Activated CD4-positive, alpha-beta T cell treated with anti-CD3 and anti-CD28 coated beads for 24 hours (primary cell): ENCODE measurements at places on chromosomes 1 and 21.

- no peak for DNase-seq
Observed at GRCh38 chr1:18511149-18511873, 30.6 kb downstream of the KLHDC7A start.

DNA sequence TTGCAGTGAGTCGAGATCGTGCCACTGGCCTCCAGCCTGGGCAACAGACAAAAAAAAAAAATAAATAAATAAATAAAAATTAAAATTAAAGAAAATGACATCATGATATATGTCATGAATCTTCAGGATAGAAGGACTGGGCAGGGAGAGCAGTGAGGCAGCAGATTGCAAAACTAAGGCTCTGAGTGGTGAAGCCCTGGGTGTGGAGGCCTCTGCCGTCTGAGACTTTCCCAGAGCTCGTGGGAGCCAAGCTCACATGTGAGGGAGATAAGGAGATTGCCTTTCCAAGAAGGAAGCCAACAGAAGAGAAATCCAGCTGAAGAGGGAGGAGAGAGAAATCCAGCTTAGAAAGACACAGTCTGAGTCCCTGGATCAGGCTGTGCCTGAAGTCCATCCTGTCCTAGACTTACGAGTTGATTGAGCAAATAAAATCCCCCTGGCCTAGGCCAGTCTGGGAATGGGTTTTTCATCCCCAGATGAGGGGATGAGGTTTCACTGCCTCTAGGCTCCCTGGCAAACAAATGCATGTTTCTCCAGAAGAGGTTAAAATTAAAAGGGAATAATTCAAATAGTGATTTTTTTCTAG, 142.0 kb upstream of the IGSF21 start:
- no peak for DNase-seq

DNA sequence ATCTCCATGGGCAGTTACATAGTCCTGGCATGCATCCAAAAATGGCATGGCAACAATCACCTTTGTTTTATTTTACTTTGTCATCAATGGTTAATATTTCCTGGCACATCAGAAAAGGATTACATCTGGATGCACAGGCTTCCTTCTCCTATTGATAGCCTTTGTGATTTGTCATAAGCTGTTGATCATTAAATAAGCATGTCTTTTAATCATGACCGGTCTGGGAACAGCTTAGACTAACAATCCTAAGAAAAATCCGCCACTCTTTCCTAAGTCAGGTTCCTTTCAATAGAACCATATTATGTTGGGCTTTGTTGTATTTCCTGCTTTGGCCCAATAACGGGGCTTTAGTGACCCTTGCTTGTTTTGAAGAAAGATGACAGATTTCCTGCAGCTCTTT, 330.6 kb downstream of the DUSP10 start:
- no peak for DNase-seq

- no peak for DNase-seq
Observed at GRCh38 chr1:64543831-64544230, 73.9 kb downstream of the CACHD1 start.

DNA sequence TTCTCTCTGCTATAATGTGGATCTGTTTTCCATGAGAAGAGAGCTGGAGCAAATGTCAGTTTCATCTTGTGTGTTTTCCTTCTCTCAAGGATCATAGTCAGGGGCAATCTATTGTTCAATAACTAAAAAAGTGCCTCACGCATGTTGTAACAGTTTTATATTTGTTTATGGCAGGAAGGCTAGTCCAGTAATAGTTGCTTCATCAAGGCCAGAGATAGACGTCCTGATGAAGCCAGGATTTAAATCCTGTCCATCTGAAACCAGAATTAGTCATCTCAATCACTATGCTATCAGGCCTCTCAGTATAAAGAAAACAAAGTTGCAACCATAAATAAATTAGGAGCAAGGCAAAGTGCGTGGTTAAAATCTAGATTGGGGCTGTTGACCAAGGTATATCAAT, 30.2 kb upstream of the DUSP10 start:
- DNase-seq, result no peak

- no peak for DNase-seq
Observed at GRCh38 chr1:31483012-31483946, 70.3 kb downstream of the SERINC2 start.

GRCh38 chr1:35708441-35708921, 10.2 kb downstream of the C1orf216 start:
- DNase-seq, result no peak

- no peak for DNase-seq
Observed at GRCh38 chr1:169107603-169108208, 1.2 kb downstream of the ATP1B1 start.

DNA sequence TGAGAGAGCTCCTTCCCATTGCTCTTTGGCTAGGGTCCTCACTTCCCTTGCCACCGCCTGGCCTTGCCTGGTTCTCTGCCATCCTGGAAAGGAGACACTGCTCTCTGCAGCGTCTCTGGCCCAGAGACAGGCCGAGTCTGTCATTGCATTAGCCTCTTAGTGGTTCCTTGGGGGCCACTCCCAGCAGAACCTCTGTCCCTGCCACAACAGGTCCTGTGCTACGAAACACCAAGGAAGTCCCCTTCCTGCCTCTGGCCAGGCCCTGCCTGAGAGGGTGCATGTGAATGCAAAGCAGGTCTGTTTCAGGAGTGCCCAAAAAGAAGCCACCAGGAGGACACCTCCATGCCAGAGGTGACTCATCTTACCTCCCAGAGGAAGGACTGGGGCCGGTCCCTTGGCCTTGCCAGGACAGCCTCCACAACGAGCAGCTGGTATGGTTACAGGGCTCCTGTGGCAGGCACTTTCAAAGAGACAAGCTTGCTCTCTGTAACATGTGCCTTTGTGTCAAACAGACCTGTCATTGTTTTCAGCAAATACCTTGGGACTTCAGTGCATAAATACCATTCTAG, 59.6 kb downstream of the VPS26C start:
- DNase-seq, result no peak

DNA sequence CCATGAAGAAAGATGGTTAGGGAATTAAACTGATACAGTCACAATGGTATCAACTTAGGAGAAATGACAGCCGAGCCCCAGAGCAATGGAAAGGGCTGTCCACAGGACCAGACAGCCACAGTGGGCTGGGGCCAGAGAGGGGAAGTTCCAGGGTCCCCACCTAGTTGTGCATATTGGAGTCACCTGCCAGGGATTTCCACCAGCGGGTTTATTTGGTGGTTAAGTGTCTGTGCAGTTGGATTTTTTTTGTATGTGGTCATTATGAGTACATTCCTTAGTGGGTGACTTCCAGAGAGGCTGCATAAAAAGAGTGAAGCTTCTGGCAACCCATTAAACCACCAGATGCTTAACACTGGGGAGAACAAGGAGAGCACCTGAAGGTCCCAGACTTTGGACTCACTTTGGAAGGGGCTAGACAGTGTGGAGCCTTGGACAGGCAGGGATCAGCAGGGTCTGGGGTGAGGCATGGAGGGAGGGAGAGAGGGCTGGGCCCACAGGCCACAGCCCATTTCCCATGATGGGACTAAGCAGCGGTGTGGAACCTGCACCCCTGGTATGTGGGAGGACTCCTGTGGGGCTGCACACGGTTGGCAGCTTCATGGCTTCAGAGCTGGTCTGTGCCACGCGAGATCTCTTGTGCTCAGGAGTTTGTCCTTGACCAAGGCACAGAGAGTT, 7.8 kb upstream of the PTTG1IP start:
- no peak for DNase-seq

- DNase-seq, result no peak
Observed at GRCh38 chr1:244759158-244759557, 76.3 kb upstream of the COX20 start.

DNA sequence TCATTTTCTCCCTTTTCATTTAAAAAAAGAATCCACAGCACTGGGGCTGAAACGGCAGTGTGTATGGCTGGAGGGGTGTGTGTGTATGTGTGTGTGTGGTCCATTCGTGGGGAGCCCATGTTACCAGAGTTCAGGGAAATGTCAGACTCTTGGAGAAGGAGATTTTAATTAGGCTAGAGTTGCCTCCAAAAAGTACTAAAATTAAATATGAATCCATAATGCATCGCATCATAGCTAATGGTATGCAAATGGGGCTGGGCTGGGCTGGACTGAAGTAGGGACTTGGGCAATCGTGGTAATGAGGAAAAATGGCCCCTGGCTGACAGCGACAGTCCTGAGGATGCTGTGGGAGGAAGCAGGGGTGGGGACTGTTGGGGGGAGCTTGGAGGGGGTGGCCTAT, 24.8 kb downstream of the GRIK3 start:
- no peak for DNase-seq

GRCh38 chr1:21497466-21498061, 11.7 kb upstream of the ALPL start:
- no peak for DNase-seq

DNA sequence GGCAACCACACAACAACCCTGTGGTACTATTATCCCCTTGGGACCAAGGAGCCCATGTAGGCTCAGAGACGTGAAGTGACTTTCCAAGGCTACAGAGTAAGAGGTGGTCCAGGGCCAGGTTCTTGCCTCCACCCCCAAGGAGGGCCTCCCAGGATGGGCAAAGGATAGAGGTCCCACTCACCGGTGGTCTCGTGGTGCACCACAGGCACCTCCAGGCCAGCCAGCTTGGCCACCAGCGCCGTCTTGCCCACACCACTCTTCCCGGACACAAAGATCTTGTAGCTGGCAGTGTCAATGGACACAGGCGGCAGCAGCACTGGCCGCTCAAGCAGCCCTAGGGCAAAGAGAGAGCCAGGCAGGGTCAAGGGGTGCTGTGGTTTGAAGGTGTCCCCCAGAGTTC, 3.6 kb downstream of the CPLANE2 start:
- DNase-seq, result no peak

GRCh38 chr1:24411963-24412362, 1.6 kb downstream of the STPG1 start:
- no peak for DNase-seq

DNA sequence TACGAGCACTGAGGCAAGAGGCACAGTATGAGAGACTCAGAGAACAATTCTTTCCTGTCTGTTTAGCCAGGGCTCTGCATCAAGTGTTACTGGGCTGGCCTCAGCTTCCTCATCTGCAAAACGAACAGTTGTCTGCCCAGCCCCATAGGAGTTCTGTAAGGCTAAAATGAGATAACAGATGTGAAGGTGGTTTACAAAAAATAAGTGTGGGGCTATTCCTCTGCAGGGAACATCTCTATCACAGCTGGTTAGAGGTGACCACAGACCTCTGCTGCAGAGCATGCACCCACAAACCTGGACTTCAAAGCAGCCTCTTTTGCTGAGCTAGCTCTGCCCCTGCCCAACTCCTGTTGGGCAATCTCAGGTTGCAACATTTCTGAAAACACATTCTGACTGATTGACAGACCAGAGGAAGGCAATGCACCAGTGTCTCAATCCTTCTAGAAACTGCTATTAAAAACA, 10.5 kb upstream of the OLIG1 start:
- DNase-seq, result no peak

DNA sequence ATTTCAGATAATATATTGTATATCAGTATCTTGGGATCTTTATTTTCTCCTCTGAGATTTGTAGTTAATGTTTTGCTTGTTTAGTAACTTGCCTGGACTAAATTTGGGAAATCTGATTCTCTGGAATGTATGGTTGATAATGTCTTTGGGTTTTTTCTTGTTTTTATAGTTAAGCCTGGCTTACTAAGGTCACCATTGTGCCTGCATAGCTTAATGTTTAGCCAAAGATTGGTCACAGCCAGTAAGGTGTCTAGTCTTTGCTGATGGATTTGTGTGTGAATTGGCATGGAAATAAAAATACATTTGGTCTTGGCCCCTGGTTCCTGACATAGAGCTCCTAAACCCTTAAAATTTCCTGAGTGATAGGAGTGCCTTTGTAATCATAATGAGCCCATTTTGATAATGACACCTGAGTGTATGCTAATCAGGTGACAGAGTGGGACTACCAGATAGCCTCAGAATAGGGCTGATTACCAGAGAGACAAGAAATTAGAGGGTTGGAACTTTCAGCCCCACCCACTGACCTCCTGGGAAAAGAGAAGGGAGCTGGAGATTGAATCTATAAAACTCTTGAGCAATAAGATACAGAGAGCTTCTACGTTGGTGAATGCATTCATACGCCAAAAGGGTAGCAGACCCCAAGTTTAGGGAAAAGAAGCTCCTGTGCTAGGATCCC, 47.9 kb upstream of the NUF2 start:
- DNase-seq, result no peak

DNA sequence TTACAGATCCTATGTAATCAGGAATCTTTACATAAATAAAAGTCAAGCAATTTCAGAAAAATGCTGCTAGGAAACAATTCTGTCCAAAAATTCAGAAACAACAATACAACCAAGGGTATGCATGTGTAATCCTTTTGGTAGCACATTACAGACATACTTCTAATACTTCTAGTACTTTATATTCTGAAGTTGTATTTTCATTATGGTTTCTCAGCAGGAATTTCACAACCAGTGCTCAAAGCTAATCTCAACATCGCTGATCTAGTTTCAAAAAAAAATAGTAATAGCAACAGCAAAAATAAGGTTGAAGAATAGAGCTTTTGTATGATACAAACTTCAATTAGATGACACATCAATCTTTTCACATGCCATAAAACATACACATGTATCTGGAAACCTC, 545.2 kb downstream of the LTN1 start:
- no peak for DNase-seq

DNA sequence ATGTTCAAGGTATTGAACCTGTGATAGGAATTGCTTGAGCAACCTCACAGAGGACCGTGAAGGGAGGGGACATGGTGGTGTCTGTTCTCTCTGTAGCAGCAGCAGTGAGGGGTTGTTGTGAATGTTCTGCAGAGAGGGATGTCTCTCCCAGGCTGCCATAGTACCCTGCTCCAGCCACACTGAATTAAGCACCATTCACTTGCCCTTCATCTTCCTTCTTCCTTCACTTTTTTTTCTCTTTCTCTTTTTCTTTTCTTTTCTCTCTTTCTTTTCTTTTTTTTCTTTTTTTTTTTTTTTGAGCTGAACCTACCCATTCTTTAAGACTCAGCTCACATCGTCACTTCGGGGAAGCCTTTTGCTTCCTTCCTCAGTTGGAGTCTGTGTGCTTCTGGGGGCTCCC, 89.5 kb downstream of the CNIH3 start:
- DNase-seq, result no peak

GRCh38 chr21:14825514-14825974, 239.3 kb downstream of the NRIP1 start:
- no peak for DNase-seq

GRCh38 chr1:207867136-207868109, 43.5 kb downstream of the CD34 start:
- no peak for DNase-seq

GRCh38 chr1:53678507-53678906, 60.5 kb downstream of the GLIS1 start:
- no peak for DNase-seq

DNA sequence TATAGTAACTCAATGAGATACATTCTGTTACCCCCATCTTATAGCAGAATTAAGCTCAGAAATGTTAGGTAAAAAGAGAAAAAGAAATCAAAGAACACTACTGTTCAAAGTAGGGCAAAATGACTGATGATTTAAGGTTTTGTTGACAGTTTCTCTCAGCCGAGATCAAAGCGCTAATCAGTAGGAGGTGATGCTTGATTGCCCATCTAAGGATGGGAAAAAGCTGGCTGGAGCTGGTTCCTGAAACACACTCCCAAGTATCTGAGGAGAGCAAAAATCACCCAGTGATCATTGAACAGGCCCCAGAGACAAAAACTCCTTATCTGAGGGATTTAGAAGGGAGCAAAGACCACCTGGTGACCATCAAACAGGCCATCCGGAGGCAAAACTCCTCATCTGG, 64.5 kb upstream of the CSF1 start:
- DNase-seq, result no peak

- no peak for DNase-seq
Observed at GRCh38 chr1:202880062-202880461, 8.9 kb downstream of the RABIF start.

GRCh38 chr1:47759251-47759935, 237.8 kb downstream of the TRABD2B start:
- no peak for DNase-seq

- DNase-seq, result no peak
Observed at GRCh38 chr1:174740249-174740968, 259.3 kb upstream of the CACYBP start.
